ENCODE measurements at places on chromosomes 2 and 18.

- no peak for DNase-seq
Observed at GRCh38 chr18:47944972-47945852, 14.8 kb upstream of the SMAD2 start.

DNA sequence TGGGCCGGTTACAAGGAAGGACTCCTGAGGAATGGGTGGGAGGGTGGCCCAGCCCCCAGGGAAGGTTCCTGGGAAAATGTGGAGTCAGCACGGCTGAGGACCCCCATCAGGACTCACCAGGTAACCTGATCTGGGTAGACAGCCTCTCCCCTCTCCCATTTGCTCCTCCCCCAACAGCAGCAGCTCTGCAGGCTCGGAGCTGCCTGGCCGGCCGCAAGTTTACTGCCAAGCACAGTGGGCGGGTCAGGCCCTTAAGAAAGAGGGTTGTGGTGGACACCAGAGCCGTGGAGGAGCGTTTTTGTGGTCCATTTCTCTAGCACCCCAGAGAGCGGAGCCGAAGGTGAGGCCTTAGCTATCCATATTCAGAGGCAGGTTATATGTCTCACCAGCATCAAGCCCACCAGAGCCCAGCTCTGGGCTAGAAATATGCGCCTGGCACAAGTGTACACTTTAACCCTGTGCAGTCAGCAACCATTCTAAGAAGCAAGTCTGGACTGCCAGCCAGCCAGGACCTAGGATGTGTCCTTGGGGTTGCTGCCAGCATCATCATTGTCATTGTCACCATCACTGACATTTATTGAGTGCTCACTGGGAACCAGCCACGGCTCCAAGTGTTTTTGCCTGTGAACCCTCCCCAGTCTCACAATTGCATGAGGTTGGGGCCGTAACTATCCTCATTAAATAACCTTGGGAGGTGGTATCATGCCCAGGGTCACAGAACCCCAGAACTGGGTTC is 190.1 kb downstream of the KLHL29 start:
- no peak for DNase-seq

DNA sequence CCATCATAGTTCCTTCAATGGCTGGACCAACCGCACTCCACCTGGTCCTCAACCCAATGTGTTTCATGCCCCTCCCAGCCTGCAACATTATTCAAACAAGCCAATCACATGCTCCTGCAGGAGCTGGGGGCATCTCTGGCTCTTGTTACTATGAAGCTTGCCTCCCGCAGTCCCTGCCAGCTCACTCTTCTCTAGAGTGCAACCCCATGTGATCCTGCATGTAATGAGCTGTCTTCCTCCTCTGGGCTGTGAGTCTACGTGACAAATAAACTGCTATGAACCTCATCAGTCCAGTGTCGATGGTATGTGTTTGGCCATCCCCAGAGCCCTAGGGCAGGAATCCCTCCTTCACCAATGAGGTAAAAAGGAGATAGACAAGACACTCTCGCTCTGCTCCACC is 15.8 kb upstream of the BOD1L2 start:
- no peak for DNase-seq

DNA sequence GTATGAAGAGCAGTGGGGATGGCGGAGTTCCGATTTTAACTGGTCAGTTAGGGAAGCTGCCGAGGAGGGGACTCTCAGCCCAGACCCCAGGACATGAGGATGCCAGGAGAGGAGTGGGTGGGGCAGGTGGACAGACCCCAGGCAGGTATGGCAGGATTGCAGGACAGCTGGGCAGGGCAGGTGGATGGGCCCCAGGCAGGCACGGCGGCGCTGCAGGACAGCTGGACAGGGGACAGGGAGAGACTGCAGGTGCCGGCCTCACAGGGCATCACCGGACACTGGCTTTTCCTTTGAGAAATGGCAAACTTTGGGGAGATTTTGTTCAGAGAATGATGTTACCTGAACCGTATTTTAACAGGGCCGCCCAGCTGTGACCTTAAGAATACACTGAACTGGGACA is 127.7 kb downstream of the SNTG2 start:
- no peak for DNase-seq

GRCh38 chr18:74683573-74683972 is 85.9 kb downstream of the ZNF407 start:
- no peak for DNase-seq
